Choroid plexus epithelial cell (primary cell): ENCODE measurements at places on chromosomes 12 and 14.

GRCh38 chr14:73773441-73774240 is 59.5 kb upstream of the PNMA1 start:
- DNase-seq: no peak

GRCh38 chr14:102210421-102211042 is 70.8 kb downstream of the WDR20 start:
- no peak for DNase-seq

DNA sequence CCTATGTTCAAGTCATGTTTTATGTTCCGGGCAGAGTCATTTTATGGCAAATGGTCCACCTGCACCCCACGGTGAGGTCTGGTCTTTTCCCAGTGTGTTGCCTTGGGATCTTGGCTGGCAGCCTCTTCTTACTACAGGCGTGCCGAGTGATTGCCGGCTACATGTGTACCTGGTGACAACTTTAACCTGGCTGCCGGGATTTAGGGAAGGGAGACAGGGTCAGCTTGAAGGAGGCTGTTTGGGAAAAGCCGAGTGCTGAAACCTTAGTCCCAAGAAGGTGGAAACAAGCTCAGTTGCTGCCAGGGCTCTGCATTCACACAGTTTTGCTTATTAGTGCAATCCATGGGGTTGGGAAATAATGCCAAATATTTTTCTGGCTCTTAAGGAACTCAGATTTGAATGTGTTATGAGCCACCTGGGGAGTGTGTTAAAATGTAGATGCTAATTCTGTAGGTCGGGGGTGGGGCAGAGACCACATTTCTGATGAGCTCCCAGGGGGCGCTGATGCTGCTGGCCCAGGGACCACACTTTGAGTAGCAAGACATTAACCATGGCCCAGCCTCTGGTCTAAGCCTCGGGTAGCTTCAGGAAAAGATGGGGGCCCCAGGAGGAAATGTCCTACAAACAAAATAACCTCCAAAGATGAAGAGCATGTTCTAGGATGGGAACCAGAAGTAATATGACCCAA is 179.6 kb downstream of the TBX5 start:
- no peak for DNase-seq

DNA sequence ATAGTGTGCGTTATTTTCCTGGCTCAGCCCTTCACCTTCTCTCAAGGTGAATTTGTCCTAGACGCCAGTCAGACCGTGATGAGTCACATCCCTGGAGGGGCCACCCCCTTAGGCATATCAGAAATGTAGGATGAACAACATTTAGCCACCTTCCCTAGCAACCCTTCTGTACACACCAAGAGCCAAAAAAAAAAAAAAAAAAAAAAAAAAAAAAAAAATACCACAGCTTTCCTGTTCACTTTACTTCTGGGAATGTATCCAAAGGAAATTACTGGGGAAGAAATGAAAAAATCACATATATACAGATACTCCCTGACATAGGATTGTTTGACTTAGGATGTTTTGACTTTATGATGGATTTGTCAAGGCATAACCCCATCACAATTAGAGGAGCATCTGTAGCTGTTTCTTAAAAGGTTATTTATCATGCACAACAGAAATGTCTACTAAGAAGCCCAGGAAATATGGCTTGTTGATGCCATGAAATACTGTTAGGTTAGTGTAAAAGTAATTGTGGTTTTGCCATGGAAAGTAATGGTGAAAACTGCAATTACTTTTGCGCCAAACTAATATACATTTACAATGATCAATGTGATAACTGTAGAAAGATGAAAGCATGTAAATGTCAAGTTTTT is 68.2 kb upstream of the BDKRB2 start:
- DNase-seq: peak; percentile 85

GRCh38 chr12:118058881-118059280 is 2.1 kb downstream of the WSB2 start:
- DNase-seq: no peak

DNA sequence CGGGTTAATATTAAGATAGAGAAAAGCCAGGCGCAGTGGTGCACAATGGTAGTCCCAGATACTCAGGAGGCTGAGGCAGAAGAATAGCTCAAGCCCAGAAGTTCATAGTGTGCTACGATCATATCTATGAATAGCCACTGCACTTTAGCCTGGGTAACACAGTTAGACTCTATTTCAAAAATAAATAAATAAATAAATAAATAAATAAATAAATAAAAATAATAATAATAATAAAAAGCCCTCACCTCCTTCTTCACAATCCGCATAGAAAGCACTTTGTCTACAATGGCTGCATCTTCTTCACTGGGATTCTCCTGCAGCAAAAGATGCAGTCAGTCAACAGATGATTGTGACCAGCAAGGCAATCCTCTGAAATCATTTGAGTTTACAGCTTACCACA is 31.5 kb upstream of the SUPT16H start:
- no peak for DNase-seq

DNA sequence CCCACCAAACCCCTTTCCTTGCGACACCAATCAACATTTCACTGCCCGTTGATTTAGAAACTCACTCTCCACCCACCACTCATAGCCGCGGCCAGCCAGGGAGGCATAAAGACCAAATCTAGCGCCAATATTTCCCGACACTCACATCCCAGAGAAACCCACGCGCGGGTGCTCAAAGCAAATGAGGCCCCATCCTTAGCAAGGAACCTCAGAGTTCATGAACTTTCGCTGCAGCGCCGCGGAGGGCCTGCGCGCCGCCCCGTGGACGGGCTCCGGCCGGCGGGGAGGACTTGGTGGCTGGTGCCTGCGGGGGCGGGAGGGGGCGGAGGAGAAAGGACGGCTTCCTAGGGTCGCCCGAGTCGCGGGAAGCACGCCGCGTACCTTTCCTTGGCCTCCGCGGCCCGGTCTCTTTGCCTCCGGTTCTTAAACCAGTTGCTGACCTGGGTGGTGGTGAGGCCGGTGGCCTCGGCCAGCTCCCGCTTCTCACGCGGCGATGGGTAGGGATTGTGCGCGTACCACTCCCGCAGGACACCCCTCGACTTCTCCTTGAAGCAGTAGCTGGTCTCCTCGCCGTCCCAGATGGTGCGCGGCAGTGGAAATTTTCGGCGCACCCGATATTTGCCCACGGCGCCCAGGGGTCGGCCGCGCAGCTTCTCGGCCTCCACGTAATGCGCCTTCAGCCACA is 886 bp downstream of the SIX1 start:
- peak; percentile 41 for DNase-seq

GRCh38 chr12:121989276-121990113 is 32.2 kb upstream of the BCL7A start:
- no peak for DNase-seq

DNA sequence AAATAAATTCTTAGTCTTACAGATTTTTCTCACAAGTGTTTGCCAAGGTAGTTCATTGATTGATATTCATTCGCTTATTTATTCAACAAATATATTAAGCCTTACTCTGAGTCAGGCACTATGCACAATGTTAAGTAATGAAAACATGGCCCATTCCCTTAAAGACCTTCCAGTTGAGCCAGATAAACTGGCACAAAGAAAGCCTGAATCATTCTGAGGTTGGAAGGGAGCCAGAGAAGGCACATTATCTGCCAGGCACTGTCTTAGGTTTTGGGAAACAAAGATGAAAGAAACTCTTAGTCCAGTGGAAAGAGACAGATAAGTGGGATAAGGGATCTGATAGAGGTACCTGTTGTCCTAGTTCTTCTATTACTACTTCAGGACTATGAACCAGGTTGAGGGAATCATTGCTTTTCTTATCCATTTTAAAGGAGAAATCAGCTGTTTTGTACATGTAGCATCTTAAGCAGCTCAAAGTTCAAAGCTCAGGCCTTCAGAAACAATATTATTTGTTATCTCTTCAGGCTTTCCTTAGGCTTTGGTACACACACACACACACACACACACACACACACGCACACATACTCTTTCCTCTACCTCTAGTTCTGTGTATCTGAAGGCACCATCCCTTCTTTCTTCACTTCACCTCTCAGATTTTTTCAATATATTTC is 27.0 kb downstream of the PDE6H start:
- DNase-seq: no peak

GRCh38 chr12:75842090-75842489 is 189.5 kb downstream of the PHLDA1 start:
- no peak for DNase-seq

GRCh38 chr14:51228890-51229289 is 11.2 kb upstream of the TMX1 start:
- no peak for DNase-seq

- DNase-seq: peak; percentile 67
Measured at GRCh38 chr12:76820888-76821482, 57.1 kb downstream of the ZDHHC17 start.

DNA sequence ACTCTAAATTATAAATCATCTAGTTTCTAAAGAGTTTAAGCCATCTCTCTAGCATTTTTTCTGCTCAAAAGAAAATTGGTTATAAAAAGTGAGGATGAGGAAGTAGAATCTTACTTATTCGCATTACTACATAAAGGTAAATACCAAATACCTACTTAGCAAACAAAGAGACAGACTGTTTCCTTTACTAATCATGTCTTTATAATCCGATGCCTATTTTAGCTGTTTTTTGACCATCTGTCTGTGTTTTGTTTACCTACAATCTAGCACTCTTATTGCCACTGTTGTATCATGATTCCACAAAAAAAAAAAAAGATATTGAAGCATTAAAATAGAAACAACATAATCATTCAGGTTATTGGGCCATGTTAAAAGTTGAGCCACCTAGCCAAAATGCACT is 396.2 kb downstream of the PAWR start:
- DNase-seq: no peak

GRCh38 chr12:3698218-3698974 is 54.5 kb downstream of the CRACR2A start:
- peak; percentile 96 for DNase-seq

DNA sequence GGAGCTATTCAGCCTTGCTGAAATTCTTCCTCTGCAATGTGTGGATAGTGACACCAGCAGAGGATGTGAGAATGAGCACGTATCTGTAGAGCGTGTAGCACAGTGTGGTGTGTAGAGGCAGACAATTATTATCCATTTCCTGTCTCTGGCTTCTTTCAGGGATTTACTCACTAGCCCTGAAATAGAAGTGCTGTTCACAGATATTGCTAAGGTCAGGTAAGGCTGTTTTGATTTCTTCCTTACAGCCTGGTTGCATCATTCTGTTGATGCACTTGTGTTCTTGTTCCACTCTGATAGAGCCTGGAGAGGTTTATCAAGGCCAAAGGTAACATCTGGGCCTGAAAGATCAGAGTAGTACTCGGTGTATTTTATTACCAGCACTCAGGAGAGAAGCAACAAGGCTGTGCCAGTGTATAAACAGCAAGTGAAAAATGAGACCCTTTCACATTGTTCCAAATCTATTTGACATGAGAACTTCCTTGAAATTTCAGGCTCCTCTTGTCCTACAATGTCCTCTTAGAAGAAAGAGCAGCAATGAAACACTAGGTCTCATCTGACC is 16.7 kb downstream of the ARG2 start:
- peak; percentile 46 for DNase-seq

DNA sequence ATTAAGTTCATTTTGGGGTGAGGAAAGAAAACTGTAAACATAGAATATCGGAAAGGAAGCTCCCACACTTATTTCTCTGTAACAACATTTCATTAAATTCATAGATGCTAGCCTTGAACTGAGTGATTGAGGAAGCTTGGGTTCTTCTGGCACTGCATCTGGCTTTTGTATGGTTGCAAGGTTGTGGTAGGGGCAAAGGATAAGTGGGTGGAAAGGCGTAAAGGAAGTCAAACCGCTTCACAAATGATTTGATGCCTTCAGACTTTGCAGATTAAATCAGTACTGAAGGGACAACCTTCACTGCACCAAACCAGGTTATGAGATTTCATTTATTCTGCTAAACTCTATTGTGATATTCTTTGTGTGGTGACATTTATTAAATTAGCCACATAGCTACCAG is 28.1 kb upstream of the PAX9 start:
- DNase-seq: no peak

DNA sequence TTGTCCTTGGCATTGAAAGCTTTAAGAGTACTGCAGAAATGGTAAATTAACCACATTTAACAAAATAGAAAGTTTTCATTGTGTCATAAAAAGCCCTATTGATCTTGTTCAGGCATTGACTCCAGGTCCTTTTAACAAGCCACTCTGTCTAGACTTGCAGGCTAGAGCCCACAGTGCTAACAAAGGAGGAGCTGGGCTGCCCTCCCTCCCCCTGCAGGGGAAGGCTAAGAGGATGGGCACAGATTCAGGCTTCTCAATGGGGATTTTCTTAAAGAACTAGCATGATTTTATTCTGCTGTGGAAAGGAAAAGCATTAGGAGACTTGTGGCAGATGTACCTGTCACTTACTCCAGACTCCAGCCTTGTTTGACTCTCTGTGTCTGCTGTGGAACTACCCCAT is 463.6 kb downstream of the NRXN3 start:
- DNase-seq: no peak

DNA sequence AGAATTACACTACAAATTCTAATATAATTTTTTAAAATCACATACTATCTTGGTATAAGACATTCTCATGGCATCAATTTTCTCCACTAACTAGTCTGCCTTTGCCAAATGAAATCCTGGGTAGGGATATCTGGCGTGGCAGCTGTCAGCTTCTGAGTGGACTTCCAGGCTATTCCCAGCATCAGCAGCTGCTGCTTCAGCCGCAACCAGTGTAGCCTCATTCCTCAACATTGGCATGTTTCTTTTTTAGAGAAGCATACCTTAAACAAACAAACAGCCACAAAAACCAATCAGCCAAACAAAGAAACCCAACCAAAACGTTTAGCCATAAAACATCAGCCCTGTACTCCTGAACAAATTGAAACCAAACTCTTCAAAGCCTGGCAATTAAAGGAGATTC is 235.8 kb downstream of the SSPN start:
- no peak for DNase-seq

- no peak for DNase-seq
Measured at GRCh38 chr12:89833337-89834252, 125.0 kb upstream of the ATP2B1 start.

DNA sequence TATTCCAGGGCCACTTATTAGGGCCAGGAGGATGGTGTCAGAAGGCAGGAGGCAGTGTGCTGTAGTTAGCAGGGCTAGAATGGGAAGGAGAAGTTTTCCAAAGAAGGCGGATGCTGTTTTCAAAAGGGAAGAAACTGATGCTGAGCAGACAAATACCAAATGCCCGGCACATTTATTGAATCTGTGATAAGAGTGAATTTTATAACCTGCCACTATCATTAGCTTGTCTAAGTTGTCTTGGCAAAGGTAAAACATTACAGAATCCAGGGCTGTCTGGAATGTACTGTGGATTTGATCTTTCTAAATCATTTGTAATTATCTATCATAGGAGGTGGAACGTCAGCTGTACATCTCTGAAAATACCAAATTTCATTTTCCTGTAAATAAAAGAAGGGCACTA is 40.8 kb downstream of the NDUFA12 start:
- DNase-seq: no peak

GRCh38 chr14:68268197-68268596 is 448.6 kb downstream of the RAD51B start:
- no peak for DNase-seq

DNA sequence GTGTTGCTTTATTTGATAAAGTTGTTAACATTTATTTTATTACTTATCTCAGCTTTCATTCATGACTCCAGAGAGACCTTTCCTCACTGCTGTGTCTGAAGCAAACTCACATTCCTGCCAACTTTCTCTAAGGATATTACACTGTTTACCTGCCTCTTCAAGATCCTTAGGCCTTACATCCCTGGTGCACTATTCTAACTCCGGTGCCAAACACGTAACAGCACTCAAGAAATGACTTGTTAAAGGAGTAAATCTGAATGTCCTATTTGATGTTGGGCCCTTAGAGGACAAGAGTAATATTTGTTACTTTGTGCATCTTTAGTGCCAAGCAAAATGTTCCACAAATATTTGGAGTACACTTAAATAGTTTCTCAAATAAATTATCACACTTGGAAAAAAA is 324.1 kb upstream of the FLRT2 start:
- no peak for DNase-seq

GRCh38 chr12:107891967-107892366 is 117.5 kb downstream of the ASCL4 start:
- DNase-seq: peak; percentile 21
